Left lung (tissue), 14 donors: ENCODE measurements at places on chromosomes 13 and 19. TPM values are rescaled to one million over a fixed set of nuclear protein-coding genes. Genes with fewer than 3 reads are reported as not detected.

The ACTMAP gene
- total RNA-seq = 17.6 TPM

The GAS6 gene
- total RNA-seq = 79.9 TPM

The GGACT gene
- total RNA-seq = 6.3 TPM

DNA sequence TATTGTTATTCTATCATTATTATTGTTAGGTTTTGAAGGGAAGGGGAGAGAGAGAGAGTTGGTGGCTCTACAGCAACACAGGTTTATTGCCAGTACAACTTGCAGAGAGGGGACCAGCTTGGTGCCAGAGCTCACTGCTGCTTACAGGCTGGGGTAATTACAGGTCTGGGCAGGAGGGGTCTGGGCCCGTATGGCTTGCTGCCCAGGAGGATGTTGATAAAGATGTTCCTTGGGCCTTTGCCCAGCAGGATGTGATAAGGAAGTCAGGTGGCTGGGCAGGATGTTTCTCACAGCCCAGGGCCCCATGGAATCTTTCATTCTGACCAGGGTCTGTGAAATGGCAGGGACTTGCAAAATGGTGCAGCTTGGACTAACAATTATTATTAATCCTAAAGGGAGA lies 64.2 kb upstream of the ZNF599 start:
- DNase-seq = peak; percentile 10

GRCh38 chr19:42465827-42466280 lies 23.1 kb upstream of the CXCL17 start:
- DNase-seq = no peak

DNA sequence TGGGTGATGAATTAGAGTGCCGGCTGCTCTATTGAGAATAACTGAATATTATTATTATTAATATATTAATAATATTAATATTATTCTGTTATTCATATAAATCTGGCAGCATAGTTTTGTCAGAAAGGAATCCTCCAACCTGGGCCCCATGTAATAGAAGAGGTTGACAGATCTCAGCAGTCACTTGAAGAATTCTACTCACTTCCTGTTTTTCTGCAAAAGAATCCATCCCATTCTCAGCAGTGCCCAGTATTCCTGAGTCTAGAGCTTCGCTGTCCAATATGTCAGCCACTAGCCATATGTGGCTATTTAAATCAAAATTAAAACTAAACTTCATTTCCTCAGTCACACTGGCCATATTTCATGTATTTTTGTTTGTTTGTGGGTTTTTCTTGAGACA lies 72.4 kb upstream of the USPL1 start:
- no peak for DNase-seq
